ENCODE measurements at places on chromosomes 11 and 22.

DNA sequence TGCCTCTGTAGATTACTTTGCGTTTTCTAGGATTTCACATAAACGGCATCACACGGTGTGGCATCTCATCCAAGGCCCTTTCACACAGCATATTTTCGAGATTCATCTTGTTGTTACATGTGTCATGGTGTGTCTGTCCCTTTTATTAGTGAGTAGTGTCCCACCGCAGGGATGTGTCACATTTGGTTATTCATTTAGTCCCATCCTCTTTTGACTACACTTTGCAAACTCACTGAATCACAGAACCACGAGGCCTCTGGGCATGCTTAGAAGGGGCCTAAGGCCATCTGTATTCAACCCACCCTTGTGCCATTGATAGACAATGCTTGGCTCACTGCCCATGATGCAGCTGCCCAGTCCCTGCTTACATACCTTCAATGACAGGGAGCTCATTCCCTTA, 4.2 kb upstream of the RAC2 start:
- DNase-seq = no peak

DNA sequence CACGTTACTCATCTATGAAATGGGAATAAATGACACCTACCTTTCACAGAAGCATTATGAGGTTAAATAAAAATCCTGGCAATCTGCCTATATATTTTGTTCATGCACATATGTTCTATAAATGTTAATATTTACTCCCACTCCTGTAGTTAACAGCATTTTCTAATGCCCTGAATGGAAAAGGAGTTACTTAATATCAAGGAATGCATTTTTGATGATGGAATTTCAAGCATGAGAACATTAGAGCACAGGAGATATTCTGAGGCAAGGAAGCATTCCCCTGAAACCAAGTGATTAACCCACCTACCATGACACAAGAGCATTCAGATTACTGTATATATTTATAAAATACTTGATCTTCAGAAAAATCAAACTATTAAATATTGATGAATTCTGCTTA, 102.1 kb downstream of the ARHGAP32 start:
- no peak for DNase-seq

GRCh38 chr22:29700206-29700899, 19.4 kb upstream of the CABP7 start:
- no peak for DNase-seq

GRCh38 chr11:34682825-34683224, 61.9 kb downstream of the EHF start:
- DNase-seq = no peak

GRCh38 chr22:44242946-44243724, 62.4 kb downstream of the PARVG start:
- DNase-seq = no peak

DNA sequence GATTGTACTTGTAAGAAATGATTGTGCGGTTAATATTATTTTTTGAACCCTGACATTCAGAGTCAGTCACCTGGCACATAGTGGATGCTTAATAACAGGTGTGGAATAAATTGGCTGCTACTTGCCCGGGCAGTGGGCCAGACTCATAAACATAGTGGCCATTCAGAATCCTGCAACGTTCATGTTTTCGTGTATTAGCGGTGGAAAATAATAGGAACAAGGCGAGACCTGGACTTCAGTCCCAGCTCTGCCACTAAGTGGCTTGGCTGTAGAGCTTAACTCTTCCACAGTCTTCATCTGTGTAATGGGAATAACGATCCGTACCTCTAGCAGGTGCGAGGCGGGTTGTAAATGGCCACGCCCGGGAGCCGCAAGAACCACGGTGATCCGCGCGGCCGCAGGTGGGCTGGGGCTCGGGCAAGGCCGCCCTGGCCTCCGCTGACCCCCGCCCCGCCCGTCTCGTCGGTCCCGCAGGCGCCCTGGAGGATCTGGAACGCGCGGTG, 761 bp upstream of the TMEM25 start:
- no peak for DNase-seq

DNA sequence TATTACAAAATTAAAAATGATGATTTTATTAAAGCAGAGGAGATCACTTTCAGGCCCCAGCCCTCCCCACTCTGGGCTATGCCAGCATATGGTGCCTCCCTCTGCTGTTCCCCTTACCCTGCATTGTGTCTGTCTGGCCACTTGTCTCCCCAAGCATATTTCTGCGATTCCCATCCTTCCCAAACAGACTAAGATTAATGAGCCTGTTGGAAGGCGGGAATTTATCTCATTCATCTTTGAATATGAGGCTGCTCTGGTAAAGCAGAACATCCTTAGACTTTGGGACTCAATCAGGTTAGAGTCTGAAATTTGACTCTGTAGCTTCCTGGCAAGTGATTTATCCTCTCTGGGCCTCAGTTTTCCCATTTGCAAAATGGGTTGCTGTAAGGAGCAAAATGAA, 25.7 kb downstream of the AMPD3 start:
- DNase-seq = no peak

DNA sequence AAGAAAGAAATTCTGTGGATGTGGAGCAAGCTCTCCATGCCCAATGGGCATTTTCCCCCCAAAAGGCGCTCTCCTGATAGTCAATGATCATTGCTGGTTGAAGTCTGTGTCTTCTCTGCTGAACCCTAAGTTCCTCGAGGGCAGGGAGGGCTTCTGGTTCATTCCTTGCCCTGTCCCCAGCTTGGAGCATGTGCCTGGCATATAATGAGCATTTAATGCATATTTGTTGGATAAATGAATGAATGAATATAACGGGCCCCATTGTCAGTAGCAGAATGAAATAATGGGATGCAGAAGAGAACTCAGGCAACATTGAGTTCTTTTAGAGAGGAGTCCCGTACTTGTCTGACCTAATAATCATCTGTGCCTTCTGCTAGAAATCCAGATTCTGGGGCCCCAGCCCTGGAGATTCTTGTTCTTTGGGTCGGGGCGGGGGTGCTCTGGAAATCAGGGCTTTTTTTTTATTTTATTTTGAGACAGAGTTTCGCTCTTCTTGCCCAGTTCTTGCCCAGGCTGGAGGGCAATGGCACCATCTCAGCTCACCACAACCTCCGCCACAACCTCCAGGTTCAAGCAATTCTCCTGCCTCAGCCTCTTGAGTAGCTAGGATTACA, 64.4 kb downstream of the CD82 start:
- no peak for DNase-seq

DNA sequence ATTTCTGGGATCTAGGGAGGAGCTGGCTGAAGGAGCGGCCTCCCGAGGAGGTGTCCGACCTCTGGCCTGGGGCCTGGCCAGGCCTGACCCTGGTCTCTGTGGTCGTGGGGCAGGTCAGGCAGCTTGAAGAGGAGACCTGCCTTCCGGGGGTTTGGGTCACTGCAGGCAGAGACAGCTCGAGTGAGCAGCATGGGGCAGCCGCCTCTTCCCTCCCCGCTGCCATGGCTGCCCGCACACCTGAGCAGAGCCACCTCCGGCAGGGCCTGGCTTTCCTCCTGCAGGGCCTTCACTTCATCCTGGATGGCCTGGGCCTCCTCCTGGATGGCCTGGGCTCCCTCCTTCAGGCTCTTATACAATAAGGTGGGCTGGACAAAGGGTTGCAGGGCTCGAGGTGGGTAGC, 8.0 kb upstream of the NAALADL1 start:
- no peak for DNase-seq

- no peak for DNase-seq
Measured at GRCh38 chr11:44467413-44467812, 98.0 kb upstream of the CD82 start.

- DNase-seq = no peak
Measured at GRCh38 chr11:102837646-102838045, 5.8 kb downstream of the MMP3 start.

DNA sequence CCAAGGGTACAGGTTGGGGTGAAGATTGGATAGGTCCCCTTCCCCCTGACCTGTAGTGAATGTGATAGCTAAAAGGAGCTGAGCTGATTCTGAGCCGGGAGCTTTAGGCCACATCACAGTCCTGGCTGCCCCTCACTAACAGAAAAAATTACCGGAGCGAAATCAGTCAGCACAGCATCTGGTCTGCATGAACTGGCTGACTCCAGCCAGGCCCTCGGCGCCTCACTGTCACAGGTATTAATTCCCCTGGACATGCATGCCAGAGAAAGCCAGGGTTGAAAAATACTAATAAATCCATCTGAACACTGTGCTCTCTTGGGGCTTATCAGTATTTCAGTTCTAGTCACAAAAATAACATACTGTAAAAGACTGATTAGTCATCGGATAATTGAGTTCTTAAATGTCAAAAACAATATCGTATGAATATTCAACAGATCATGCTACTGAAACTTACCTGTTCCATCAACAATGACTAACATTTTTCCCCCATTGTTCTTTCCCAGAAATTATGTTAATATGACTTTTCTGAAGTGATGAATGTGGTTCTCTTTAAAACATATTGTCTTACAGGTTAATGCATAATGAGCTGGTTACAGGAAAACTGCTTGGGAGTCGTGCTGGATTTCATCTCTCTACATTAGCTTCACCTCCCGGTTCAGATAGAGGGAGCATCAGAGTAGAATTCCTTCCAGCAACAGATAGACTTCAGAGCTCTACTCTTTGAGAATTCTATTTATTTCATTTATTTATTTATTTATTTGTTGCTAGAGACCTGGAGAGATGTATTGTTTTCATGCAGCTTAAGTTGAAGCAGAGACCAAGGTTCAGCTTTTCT, 387.7 kb downstream of the NXPE2 start:
- DNase-seq = no peak

DNA sequence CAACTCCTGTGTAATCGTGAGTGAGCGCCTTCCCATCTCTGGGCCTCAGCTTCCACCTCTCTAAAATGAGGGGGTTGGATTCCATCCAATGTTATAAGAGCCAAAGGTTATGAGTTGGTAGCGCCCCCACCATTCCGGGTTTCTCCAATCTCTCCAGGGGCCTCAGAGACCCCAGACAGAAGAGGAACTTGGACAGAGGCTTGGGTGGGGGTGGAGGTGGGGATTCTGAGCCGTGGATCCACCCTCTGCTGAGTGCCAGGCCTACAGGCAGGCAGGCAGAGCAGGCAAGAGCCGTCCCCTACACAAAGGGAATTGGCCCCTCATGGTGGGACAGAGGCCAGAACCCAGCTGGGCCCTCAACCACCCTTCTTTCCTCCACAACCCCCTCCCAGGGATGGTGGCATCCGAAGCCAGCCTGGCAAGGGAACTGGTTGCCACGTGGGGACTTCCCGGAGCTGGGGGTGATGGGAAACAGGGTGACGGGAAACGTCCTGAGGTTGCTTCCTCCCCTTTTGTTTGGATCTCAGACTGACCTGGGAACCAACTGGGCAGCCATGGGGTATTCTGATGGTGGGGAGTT, 31.8 kb downstream of the TXN2 start:
- no peak for DNase-seq

DNA sequence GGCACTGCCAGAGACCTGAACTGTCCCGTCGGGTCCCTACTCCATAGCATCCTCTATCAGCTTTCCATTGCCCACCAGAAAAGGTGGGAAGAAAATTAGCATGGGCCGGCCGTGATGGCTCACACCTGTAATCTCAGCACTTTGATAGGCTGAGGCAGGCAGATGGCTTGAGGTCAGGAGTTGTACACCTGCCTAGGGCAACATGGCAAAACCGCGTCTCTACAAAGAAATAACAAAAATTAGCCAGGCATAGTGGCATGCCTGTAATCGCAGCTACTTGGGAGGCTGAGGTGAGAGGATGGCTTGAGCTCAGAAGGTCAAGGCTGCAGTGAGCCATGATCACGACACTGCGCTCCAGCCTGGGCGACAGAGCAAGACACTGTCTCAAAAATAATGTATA, 3.5 kb downstream of the SLC25A18 start:
- no peak for DNase-seq

DNA sequence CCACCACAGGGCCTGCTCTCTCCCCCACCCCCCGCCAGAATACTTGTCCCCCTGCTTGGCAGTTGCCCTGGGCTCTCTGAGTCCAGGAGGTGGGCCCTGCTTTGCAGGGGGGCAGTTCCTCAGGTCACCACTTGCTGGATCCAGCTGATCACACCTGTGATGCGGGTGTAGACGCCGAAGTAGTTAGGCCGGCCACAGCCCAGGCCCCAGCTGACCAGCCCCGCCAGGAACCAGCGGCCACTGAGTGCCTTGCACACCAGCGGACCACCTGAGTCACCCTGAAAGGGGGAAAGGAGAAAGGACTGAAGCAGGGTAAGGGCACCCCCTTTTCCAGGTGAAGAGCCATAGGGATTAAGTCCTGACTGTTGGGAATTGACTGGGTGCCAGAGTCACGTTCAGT, 14.4 kb downstream of the KCTD17 start:
- no peak for DNase-seq

DNA sequence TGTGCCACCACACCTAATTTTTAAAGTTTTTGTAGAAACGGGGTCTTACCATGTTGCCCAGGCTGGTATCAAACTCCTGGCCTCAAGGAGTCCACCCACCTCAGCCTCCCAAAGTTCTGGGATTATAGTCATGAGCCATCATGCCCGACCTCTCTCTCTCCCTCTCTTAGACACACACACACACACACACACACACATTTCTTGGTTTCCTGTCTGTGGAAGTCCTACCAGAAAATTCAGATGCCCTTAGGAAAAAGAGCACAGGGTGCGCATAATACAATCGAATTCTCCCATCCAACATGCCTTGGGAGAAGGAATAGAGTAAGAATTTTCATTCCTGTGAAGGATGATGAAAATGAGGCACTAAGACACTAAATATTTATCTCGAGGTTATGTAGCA, 10.4 kb downstream of the MICAL3 start:
- DNase-seq = no peak

- DNase-seq = no peak
Measured at GRCh38 chr11:123682696-123683410, 28.4 kb upstream of the SCN3B start.

GRCh38 chr11:29334776-29335130, 682.1 kb downstream of the KCNA4 start:
- DNase-seq = no peak

DNA sequence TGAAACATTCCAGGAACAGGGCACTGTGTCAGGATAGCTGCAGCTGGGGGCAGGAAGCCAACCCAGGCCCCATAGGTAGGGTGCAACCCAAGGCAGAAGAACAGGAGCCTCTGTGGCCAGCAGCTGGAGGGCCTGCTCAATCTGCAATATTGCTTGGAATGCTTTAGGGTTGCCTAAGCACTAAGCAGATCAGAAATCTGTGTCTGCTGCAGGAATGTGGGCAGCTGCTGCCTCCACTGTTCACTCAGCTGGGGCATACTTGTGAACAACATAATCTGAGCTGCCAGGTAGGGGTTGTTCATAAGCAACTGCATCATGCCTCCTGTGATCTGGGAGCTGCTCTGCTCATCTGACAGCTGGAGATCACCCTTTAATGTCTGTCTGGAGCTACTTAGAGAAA, 1.7 kb downstream of the UBQLNL start:
- DNase-seq = no peak

GRCh38 chr22:25142102-25142501, 57.6 kb upstream of the CRYBB3 start:
- DNase-seq = no peak

DNA sequence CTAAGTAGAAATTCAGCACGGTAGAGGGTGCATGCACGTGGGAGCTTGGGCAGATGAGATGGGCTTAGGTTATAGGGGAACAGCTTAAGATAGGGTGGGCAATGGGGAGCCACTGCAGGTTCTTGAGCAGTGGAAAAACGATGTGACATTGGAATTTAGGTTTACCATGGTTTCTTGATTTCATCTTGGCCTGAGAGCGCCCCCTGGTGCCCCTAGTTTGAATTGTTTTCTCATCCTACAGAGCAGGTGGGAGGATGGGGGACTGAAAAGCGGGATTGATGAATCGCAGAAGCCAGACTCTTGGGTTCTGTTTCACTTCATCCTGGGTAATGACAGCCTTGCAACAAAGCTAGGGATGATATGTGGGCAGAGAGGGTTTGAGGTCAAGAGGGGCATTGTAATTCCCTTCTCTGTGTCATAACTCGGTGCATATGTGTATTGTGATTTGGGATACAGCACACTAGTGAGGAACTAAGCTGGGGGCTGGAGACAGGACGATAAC, 6.7 kb upstream of the MCAM start:
- DNase-seq = peak; percentile 80

All from NAMALWA (cell line).